ENCODE measurements at places on chromosomes 11 and 22. TPM values are rescaled to one million over a fixed set of nuclear protein-coding genes. Genes with fewer than 3 reads are reported as not detected.

Gene CRYBB1
- total RNA-seq, result not detected

Gene GGTLC2
- total RNA-seq, result not detected

Gene C11orf16
- not detected for total RNA-seq

Gene IPO7
- 58.5 TPM for total RNA-seq

Gene CCDC134
- 4.5 TPM for total RNA-seq

Gene HTR3B
- total RNA-seq, result not detected

Gene CLMP
- 178 TPM for total RNA-seq

Gene TMEM151A
- 1.5 TPM for total RNA-seq

Gene CADM1
- total RNA-seq, result 1.3 TPM

Gene TOMM22
- total RNA-seq, result 42.8 TPM

Gene CRYBB3
- total RNA-seq, result not detected

Gene GCAT
- total RNA-seq, result 32.9 TPM

All from cardiac atrium fibroblast (primary cell).